ENCODE measurements at places on chromosomes 3 and 15.

DNA sequence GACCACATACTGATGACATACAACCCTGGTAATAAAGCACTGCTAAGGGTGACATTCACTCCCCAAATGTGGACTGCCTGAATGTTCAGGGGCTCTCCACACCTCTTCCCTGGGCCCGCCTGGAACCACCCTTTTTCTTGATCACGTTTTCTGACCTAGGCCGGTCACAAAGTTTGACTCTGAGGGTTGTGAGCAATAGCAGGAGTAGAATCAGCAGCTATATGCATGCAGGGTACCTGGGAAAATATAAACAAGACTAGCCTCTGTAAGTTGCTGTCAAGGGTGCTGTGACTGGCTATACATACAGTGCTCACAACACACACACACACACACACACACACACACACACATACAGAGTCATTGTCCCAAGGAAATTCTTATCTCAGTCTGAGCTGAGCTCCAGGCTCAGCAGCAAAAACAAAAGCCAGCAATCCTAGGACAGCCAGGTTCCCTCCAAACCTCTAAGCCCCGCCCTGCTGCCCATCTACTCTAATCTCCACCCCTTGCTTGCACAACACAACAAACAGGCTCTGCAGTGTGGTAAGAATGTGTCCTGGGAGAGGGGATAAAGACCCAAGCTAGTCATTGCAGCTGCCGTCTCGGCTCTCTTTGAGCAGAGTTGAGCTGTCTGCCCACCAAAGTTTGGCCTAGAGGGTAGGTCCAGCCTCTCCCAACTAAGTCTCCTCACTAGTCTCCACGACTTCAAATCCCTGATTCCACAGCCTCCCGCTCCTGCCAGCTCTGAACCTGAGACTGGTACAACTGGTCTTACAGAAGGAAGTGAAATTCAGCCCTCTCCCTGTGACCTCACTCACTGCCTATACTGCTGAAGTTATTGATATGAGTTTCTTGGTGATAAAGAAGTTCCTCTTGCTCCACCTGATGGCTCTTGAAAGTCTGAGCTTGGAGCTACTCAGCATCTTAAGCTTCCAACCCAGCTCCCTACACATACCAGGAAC is 2.2 kb downstream of the BMF start:
- no peak for DNase-seq

GRCh38 chr3:176946202-176946601 is 251.1 kb downstream of the TBL1XR1 start:
- no peak for DNase-seq

GRCh38 chr15:96330064-96330449 is 443 bp upstream of the NR2F2 start:
- no peak for DNase-seq

DNA sequence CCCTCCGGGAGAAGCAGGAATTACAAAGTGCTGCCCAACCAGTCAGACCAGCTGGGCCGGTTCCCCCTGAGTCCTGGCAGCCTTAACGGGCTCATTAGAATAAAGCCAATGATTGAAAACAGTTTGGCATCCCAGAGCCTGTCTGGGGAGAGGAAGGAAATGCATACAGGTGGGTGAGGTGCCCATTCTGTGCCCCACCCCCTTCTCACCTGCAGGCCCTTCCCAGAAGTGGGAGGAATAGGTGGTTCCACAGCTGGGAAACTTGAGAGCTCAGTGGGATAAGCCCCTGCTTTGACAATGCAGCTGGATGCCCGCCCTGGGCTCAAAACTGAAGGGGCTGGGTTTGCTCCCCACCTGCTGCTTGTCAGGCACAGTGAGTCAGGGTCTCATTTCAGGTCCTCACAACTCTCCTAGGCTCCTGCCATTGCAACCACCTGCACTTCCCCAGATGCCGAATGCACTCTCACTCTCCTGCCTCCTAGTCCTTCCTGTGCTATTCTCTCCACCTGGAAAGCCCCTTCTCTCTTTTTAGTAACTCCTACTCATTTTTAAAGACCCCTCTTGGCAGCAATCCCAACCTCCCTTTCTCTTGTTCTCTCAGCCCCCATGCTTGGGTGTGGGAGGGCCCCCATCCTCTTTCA is 5.5 kb upstream of the BUB1B start:
- DNase-seq = no peak

- peak; percentile 78 for DNase-seq
These were observed 186.7 kb downstream of the NSUN3 start for GRCh38 chr3:94249491-94250079.

DNA sequence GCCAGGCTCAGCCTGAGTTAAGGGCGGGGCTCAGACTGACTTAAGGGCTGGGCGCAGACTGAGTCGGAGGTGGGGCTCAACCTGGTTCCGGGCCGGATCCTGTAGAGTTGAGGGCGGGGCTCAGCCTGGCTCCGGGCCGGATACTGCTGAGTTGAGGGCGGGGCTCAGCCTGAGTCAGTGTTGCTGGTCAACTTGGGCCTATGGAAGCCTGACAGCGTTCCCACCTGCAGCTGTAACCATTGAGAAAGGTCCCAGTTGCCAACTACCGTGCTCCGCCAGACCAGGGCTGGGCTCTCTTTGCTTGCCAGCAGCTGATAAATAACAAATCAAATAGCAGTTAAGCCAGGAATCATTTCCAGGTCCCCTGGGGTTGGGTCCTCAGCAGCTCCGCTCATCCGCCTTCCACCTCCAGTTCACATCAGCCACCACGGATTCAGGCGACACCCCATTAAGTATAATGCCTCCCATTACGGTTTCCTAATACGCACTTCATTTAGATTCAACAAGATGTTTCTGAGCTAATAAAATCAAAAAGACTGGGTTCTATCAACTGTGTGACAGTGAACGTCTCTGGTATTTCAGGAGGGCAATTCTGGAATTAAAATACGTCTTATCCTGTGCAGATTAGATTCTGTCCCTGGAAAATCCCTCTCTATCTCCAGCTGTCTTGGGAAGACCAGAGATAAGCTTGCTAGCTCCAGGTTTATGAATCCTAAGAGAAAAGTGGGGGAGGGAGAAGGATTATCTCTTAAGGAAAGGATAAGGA is 7.3 kb downstream of the GRIP2 start:
- no peak for DNase-seq

DNA sequence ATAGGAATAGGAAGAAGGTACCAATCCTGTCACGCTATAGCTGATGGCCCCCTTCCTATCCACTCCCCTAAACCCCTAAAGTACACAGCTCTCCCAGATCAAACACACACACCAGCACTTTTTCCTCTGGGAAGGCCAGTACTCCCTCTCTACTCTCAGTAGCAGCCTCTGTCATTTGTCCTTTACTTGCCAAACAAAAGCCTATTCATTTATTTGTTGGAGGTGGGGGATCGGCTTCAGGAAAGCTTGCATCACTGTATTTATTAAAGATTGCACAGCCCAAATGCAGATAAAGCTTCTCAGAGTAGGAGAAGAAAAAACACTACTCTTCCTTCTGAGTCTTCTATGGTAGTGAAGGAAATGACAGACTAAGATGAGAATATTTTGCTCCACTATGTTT is 429.7 kb upstream of the RASGRP1 start:
- DNase-seq = no peak

GRCh38 chr3:136818191-136818768 is 646 bp upstream of the SLC35G2 start:
- peak; percentile 26 for DNase-seq

DNA sequence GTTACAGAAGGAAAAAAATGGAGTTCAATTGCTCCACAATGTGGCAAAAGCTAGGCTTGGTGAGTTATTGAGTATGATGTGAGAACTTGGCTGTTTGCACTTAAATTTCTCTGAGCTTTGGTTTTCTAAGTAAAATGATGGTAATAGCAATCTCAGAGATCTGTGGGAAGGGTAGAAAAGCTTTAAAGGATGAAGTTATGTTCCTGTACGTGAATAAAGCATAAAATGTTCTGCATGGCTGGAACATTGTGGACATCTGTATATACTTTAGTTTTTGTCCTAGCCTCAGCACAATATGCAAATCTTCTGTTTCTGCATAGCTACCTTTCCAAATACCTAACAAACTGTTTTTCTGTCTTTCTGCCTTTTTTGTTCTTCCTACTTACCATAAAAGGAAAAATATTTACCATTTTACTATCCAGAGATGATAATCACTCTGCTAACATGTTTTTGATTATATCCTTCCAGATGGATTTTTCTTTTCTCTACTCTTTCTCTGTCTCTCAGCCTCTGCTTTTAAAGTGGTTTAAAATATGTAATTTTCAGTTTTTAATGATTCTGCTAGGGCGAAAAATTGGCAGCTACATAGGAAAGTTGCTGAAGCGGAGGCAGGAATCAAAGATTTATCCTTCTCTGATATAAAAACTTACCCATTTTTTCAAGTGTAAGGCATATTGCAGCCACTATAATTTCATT is 188.1 kb downstream of the FNDC3B start:
- DNase-seq = no peak

DNA sequence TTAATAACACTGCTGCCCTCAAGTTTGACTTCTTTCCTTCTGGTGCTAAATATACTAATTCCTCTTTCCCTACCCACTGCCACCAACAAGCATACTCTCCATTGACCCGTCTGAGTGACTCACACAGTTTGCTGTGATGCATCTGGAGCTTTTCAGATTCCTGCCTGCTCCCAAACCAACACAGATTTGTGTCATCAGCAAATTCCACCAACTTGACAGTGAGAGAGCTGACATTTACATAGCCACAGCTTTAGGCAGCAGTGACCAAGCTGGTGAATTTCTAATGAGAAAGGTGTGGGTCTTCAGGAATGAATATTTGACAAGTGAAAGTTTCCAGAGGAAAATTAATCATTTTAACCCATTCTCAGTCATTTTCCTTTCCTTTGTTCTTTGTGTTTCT is 96.5 kb upstream of the PRICKLE2 start:
- DNase-seq = no peak

DNA sequence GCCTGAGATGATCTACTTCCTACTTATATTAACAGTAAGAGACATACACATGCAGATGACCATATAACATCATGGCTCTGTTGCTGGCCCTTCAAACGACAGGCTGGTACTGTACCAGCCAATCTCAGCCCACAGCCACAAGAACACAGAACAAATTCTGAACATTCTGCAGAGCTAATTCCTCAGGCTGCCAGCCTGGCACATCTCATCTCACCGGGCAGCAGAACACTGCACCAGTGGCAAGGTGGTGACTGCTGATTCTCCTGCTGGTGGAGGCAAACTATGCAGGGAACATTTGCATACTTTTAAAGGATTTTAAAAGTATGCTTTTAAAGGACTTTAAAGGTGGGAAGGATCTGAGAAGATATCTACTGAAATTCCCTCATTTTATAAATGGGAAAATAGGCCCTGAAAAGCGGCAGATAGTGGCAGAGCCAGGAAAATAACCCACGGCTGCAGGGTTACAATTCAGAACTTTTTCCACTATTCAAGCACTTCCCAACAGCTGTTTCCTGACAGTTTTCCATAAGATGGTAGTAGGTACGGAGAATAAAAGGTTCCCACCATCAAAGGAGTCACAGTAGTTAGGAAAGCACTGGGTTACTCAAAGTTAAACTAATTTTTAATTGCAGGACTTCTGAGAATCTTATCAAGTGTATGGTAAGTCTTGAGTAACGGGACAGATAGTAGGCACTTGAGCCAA is 37.3 kb downstream of the SUMF1 start:
- no peak for DNase-seq

DNA sequence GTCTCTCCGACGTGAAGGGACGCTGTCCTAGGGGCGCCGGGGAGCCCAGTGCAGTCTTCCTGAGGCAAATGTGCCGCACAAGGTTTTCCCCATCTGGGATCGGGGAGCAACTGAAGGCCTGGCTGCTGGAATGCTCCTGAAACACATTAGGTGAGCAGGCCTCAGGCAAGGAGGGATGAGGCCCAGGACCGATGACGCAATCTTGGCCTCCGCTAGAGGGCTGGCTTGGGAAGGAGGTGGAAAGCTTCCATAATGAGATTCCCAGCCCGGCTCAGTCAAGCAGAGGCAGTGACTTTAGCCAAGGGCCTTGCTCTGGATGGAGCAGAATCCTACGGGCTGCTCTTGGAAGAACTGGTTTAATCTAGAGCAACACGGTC is 50.8 kb downstream of the CPN2 start:
- no peak for DNase-seq

GRCh38 chr3:13213911-13214846 is 140.9 kb upstream of the IQSEC1 start:
- DNase-seq = no peak

DNA sequence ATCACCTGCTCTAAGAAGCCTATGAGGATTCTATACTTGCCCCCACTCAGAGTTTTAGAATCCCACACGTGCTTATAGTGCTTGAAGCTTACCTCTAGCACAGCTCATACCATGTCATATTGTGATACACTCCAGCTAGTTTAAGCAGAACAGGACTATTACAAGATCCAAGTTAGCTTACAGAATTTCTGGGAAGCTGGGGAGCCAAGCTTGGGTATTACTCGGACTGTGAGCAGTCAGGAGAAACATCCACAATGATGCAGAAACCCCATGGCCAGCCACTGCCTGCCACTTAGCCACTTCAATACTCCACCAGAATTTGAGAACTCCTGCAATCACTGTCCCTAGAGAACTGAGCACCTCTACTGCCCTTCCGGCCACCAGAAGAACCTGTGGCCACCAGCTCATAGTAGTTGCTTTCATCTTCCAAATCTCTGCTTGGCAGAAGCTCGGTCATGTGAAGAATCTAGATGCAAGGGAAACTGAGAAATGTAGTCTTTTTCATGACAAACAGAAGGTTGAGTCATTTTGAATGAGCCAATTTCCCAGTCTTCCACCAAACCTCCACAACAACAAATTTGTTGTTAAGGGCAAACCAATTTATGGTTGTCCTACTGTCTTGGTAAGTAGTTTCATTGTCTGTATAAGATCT is 27.7 kb upstream of the SSR3 start:
- DNase-seq = no peak

DNA sequence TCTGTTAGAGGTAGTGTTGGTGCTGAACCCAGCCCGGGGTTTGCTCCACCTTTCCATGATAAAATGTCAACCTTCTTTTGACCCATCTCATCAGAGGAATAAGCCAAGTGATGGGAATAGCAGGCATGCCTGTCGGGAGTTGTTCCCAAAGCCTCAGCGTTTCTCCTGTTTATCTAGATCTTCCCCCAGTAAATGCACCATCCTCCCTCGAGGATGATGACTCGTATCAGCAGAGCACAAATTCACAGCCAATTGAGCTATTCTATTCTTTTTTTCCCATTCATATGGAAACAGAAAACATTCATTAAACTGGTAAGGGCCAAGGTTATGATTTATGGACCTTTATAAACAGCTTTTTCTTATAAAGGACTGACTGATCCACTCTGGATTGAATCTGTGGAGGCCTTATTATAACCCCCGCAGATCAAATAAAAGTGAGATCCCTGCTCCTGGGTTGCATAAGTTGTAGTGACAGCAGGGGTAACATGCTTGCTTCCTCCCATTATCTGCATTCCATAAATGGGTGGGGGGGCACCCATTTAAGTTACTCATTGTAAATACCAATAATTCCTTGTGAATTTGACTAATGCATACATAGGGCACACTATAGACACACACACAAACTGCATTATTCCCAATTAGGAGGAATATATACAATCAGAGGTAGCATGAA is 207.3 kb downstream of the PLCL2 start:
- no peak for DNase-seq

- no peak for DNase-seq
These were observed 4.0 kb downstream of the RNF13 start for GRCh38 chr3:149816986-149817385.

GRCh38 chr3:73653877-73654276 is 29.1 kb upstream of the PDZRN3 start:
- DNase-seq = no peak

Measured in stimulated activated CD4-positive, alpha-beta T cell treated with anti-CD3 and anti-CD28 coated beads, Interleukin-2, amount 100 ng/mL, for 24 hours (primary cell).